Fibroblast of skin of right quadriceps (primary cell): ENCODE measurements at places on chromosomes 6 and 20.

DNA sequence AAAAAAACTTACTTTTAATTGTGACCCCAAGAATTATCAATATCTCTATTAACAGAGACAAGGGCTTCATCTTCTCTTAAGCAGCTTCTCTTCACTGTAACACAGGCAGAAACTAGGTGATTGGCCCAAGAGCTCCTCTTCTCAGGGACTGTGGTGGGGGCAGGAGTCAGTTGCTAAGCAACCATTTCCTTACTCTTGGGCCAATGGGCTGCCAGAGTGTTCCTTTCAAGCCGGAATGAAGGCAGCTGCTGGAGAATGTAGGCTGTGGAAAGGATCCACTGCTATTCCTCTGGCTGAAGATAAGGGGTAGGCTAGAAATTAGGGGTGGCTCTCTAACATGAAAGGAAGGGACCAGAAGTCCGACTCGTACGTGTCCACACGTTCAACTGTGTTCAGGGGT is at the start of gene SEL1L2:
Gene SEL1L2, minus strand, starts transcription at position 150 of the 400 bp plus-strand sequence. Its CDS starts 80 bp downstream, at position 70.
- no peak for DNase-seq

- DNase-seq = no peak
These were observed 130.4 kb downstream of the GJA10 start for GRCh38 chr6:90024633-90025032.

- DNase-seq = peak; percentile 33
These were observed 57.4 kb downstream of the SYTL3 start for GRCh38 chr6:158707120-158707820.

DNA sequence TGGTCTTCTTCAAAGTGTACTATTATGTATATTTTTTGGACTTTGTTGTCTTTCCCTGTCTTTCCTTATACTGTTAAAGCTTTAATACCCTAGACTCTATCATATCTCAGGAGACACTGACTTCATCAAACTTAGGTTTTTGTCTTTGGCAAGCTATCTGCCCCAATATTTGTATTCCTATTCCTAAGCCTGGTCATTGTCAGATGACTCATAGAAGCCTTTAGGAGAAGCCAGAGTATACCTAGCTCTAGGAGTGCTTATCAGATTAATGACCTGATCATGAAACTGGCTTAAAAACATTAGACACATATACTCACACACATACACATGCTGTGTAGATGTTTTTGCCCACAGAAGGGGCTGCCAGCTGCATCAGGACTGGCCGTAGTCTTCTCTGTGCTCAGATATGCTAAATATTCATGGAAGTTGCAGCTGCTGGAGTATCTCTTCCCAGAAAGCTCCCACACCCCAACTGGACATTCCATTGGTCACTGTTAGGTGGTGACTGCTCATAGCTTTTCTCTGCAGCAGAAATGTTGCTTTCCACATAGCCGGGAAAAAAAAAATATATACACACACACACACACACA is 102.0 kb downstream of the ANKS1A start:
- DNase-seq = peak; percentile 4
